ENCODE measurements at places on chromosomes 1 and 21. TPM values are rescaled to one million over a fixed set of nuclear protein-coding genes. Genes with fewer than 3 reads are reported as not detected.

CYP4Z1 gene
- total RNA-seq: not detected

SLC30A7 gene
- 60.2 TPM for total RNA-seq

BCAN gene
- not detected for total RNA-seq

CD1C gene
- not detected for total RNA-seq

IFFO2 gene
- total RNA-seq: 14.5 TPM

TCHH gene
- total RNA-seq: not detected

PRAMEF26 gene
- not detected for total RNA-seq

ETV3L gene
- not detected for total RNA-seq

CCDC27 gene
- total RNA-seq: not detected

RPAP2 gene
- total RNA-seq: 13.6 TPM

KCNE2 gene
- total RNA-seq: not detected

UBR4 gene
- 87.8 TPM for total RNA-seq

ATP1A4 gene
- total RNA-seq: not detected

CCDC17 gene
- total RNA-seq: 0.56 TPM

DNAJC11 gene
- total RNA-seq: 41.7 TPM

SLC16A4 gene
- 73.0 TPM for total RNA-seq

KRTAP19-5 gene
- total RNA-seq: not detected
